ENCODE measurements at places on chromosomes 16 and 17.

GRCh38 chr17:38568274-38568673 is 37.5 kb downstream of the SRCIN1 start:
- DNase-seq = no peak

- DNase-seq = no peak
Observed at GRCh38 chr17:1126250-1126797, 53.5 kb downstream of the ABR start.

GRCh38 chr17:74283371-74283673 is 9.3 kb downstream of the DNAI2 start:
- no peak for DNase-seq

- DNase-seq = no peak
Observed at GRCh38 chr17:74429604-74430384, 2.1 kb upstream of the GPRC5C start.

- no peak for DNase-seq
Observed at GRCh38 chr17:58918884-58919283, 163.2 kb downstream of the PPM1E start.

GRCh38 chr17:80294210-80294609 is 33.6 kb downstream of the RNF213 start:
- DNase-seq = no peak

- DNase-seq = no peak
Observed at GRCh38 chr16:20726661-20727060, 15.0 kb downstream of the THUMPD1 start.

- no peak for DNase-seq
Observed at GRCh38 chr17:7285679-7286078, 4.2 kb downstream of the SLC2A4 start.

DNA sequence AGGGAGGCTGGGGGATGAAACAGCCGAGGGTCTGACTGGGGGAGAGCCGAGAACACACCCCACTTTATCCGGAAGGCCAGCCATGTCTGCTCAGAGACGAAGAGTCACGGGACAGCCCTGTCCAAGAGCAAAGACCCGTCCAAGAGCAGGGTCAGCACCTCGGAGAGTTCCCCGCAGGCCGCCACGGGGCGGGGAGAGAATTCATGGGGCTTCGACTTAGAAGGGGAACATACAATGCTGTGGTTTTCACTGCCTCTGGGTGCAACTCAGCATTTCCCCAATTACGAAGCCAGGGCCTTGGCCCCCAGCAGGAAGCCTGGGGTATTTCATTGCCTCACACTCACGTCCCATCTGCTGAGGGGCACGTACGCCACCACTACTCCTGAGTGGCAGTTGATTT is 59.3 kb downstream of the JPH3 start:
- no peak for DNase-seq

DNA sequence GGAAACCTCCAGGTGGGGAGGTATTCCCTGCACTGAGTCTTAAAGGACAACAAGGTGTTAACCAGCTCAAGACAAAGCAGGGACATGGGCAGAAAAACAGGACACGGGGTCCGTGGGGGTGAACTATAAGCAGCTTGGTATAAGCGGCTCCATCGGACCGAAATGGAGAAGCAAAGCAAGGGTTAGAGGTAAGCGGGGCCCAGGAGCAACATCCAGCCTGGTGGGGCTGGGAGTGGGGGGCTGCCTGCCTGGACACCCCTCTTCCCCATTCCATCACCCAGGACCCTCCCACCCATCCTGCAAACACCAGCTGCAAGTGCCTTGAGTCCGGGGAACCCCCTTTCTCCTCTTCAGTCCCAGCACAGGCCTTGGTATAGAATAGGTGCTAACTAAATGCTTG is 29.5 kb downstream of the MYH11 start:
- no peak for DNase-seq

DNA sequence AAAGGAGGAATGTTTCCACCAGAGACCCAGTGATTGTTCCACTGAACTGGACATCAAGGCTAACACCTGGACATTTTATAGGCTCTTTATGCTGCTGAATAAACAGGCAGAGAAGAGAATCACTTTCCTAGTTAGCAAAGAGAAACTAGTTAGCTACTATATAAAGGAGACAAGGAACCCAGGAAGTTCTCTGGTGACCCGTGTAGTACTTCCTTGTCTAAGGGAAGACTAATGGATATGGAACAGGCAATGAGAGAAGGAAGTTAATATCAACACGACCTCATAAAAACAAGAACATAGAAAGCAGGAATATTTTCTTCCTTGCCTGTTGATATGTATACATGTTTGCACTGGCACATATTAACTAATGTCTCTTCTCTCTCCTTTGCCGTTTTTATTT is 30.8 kb upstream of the RPL38 start:
- DNase-seq = no peak

GRCh38 chr16:66231452-66232160 is 134.9 kb upstream of the CDH5 start:
- DNase-seq = no peak

GRCh38 chr17:29010129-29010528 is 4.3 kb upstream of the SEZ6 start:
- DNase-seq = no peak

DNA sequence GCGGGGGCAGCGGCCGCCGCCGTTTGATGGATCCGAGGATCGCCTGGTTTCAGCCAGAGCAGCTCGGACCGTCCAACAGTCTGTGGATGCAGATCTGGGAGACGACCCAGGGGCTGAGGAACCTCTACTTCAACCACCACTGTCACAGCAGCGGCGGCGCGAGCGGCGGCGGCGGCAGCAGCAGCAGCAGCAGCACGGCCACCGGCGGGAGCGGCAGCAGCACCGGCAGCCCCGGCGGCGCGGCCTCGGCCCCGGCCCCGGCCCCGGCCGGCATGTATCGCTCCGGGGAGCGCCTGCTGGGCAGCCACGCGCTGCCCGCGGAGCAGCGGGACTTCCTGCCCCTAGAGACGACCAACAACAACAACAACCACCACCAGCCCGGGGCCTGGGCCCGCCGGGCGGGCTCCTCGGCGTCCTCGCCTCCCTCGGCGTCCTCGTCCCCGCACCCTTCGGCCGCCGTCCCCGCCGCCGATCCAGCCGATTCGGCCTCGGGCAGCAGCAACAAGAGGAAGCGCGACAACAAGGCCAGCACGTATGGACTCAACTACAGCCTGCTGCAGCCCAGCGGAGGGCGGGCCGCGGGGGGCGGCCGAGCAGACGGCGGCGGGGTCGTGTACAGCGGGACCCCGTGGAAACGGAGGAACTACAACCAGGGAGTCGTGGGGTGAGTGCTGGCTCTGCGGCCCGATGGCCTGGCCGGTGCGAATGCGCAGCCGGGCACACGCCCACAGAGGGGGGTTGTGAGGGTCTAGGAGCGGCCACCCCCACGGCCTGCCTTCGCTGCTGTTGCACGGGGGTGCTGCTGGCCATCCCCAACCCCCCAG is 702 bp downstream of the TENT4B start:
- no peak for DNase-seq

DNA sequence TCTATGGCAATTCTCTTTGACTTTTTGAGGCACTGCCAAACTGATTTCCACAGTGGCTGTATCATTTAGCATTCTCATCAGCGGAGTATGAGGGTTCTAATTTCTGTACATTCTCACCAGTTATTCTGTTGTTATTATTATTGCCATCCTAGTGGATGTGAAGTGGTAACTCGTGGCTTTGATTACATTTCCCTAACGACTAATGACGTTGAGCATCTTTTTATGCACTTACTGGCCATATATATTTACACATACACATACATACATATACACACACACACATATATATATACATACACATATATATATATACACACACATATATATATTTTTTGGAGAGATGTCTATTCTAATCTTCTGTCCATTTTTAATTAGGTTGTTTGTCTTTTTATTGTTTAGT is 3.7 kb upstream of the MLYCD start:
- DNase-seq = no peak

DNA sequence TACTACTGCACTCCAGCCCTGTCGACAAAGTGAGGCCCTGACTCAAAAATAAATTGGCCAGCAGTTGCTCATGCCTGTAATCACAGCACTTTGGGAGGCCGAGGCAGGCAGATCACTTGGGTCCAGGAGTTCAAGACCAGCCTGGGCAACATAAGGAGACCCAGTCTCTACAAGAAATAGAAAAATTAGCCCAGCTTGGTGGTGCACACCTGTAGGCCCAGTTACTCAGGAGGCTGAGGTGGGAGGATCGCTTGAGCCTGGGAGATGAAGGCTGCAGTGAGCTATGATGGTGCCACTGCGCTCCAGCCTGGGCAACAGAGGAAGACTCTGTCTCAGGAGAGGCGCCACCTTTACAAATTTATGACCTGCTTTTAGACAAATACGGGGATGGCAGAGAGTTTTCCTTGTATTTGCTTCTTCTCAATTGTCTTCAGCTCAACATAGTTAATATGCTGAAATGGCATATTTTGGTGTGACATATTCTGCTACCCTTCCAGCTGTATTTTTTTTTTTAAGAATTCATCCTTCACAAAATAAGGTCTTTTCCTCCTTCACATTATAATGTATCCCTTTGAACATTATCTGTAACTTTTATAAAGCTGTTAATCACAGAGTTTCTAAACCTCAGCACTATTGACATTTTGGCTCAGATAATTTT is 21.1 kb upstream of the YPEL2 start:
- DNase-seq = no peak

DNA sequence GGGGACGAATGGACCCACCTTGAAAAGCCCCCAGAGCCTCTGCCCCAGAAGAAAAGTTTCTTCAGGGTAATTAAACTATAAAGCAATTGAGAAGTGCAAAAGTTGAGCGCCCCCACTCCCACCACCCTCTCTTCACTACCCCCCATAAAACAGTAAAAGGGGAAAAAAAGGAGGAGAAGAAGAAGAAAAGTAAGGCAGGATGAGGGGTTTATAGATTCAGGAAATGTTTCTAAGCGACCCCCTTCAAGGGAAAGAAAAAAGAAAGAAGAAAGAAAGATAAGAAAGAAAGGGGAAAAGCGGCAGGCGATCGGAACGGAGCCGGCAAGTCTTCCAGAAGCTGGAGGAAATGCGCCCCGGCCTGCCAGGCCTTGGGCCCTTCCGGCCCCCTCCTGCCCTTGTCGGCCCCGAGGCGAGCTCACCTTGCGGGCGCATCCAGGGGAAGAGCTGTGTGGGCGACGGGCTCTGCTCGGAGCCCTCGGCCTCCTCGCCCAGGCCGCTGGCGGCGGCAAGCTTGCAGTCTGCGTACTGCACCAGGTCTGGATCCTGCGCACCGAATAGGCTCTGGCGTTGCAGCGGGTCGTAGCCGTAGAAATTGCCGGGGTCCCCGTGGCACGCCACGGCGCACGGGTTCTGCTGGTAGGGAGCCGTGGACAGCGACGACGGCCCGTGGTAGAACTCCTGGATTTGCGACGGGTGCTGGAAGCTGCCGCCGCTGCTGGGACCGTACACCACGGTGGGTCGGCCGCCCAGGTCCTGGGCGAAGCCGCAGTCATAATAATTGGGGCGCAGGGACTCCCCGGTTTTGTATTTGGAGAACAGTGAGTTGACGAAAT is 1.0 kb downstream of the HOXB8 start:
- DNase-seq = no peak

DNA sequence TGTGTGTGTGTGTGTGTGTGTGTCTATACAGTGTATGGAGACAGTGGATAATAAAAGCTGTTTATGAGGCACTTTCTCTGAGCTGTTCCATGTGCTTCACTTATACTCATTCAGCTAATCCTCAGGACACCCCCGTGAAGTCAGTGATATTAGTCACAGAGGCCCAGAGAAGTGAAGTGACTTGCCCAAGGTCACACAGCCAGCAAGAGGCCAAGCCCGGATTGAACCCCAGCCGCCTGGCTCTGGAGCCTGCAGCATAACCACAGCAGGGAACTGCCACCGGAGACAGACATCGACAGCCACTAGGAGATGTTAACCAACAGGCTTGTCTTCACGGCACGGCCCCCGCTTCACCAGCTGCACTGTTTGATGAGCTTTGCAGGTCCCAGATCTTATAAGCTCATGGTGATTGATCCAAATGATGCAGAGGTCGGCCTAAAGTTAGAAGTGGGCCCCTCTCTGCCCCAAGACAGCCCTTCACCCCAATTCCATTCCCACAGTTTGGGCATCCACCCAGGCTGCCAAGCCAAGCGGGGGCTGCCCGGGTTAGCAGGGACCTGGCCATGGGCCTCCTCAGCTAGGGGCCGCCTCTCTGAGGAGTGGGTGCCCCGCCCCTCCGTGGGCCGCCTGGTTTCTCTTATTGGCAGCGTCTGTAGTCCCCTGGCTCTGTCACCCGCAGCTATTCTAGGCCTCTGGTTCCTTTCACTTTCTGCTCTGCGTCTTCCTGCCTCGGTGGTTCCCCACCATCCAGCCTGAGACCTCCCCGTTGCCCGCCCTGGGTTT is 30.9 kb downstream of the SOCS1 start:
- peak; percentile 94 for DNase-seq

- DNase-seq = no peak
Observed at GRCh38 chr16:81488687-81489411, 44.2 kb downstream of the CMIP start.

DNA sequence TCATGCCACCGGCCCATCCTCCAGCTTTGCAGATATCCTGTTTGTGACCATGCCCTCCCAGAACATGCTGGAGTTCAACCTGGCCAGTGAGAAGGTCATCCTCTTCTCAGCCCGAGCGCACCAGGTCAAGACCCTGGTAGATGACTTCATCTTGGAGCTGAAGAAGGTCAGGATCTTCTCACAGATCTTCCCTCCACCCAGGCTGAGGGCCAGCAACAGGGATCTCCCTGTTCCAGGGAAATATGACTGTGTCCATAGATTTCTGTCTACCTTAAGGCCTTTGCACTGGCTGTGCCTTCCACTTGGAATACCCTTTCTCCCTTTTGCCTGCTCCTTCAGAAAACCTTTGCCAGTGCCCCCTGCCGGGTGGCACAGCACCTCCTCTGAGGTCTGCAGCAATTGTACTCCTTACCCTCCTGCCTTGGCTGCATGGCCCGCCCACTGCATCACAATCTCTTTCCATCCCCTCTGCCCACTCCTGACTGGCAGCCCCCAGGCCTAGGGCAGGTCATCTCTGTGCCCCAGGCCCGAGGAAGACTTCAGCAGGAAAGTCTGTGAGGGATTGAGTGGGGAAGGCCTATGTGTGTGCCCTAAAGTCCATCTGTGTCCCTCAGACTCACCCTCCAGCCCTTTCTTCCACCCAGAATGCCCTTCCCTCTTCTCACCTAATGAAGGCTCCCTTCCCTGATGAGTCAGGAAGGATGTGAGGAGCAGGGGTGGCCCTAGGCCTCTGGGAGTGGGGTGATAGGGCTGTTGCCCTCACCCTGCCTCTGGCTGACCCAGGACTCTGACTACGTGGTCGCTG is 27.3 kb upstream of the ALKBH5 start:
- DNase-seq = no peak

GRCh38 chr16:84746231-84746630 is 46.4 kb downstream of the USP10 start:
- no peak for DNase-seq

- no peak for DNase-seq
Observed at GRCh38 chr16:12356632-12357340, 380.3 kb downstream of the SNX29 start.

Measured in T-helper 2 cell (primary cell).